ENCODE measurements at places on chromosomes 2 and 18.

- DNase-seq, result no peak
These were observed 119.7 kb upstream of the CTNNA2 start for GRCh38 chr2:79393107-79393685.

- no peak for DNase-seq
These were observed 26.5 kb upstream of the RFX8 start for GRCh38 chr2:101501443-101501842.

- no peak for DNase-seq
These were observed 249.4 kb downstream of the ALPK2 start for GRCh38 chr18:58379443-58379842.

- DNase-seq, result no peak
These were observed 95.9 kb upstream of the SCG2 start for GRCh38 chr2:223697892-223698645.

DNA sequence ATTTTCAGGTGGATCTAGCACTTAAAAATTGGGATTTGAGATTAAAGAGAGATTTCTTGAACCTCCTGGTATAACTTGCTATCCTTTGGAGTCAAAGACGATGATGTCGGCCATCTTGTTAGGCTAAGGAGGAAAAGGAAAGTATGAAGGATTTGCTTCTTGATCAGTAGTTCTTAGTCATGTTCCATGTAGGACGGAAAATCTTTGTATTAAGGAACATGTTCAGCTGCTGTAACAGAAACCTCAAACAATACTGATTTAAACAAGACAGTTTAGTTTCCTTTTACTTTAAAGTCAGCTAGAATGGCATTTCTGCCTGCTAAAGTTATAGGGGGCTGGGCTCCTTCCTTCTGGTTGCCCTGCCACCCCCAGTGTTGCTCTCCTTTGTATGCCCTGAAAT lies 56.4 kb upstream of the MGAT5 start:
- no peak for DNase-seq

DNA sequence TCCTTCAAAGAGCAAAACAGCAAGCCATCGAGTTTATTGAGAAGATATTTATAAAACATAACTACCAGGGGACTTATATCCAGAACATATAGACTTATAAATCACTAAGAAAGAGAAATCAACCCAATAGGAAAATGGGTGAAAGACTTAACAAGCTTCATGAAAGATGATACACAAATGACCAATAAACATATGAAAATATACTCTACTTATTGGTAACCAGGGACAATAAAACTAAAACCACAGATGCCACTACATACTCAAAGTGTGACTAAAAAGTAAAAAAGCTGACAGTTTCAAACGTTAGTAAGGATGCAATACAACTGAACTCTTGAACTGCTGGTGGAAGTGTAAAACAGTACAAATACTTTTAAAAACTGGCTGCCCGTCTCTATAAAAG lies 154.3 kb downstream of the TMEM163 start:
- no peak for DNase-seq

Data from CMK (cell line).